CD4-positive, alpha-beta memory T cell (primary cell): ENCODE measurements at places on chromosomes 1 and 21. TPM values are rescaled to one million over a fixed set of nuclear protein-coding genes. Genes with fewer than 3 reads are reported as not detected.

DNA sequence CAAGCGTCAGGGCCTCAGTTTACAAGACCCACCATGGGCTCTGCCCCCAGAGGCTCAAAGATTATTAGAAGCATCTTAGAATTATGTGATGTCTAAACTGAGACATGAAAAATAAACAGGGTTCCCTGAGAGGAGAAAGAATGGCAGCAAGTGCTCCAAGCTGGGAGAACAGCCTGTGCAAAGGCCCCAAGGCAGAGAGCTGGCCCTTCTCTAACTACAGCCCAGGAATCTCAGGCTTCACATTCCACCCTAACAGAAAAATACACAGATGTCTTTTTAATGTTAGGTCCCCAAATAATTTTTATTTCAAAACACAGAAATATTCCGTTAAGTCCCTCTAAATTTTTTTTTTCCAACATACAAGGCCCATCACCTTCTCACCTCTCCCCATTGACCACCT is 21.7 kb downstream of the SSBP3 start:
- no peak for DNase-seq
- peaks cover 31% of the 10 kb centered on the region for H3K4me1 ChIP-seq
- no peaks in the 10 kb centered on the region for H3K27me3 ChIP-seq
- H3K27ac ChIP-seq = no peak overlapping the region
- H3K36me3 ChIP-seq = peaks cover 15% of the 10 kb centered on the region

GRCh38 chr1:38448893-38449292 is 402.3 kb upstream of the POU3F1 start:
- H3K4me3 ChIP-seq = no peak overlapping the region
- no peak overlapping the region for H3K27ac ChIP-seq
- no peaks in the 10 kb centered on the region for H3K36me3 ChIP-seq
- no peak for DNase-seq
- H3K4me1 ChIP-seq = no peaks in the 10 kb centered on the region

DNA sequence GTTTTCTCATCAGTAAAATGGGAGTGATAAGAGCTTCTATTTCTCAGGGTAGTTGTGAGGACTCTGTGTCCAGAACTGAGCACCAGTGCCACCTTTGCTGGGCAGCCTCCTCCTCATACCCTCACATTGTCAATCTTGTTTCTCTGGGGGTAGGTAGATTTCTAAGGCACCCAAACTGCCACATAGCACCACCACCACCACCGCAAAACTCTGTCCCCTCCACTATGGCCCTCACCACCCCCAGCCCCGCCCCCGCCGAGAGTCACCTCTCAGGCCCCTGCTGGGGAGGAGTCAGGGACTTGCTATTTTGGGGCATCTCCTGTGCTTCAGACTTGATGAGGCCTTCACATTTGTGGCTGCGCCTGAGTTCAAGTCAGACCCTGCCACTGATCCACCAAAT is 549.2 kb downstream of the PTPRU start:
- no peak for DNase-seq
- H3K4me3 ChIP-seq = no peak overlapping the region
- no peaks in the 10 kb centered on the region for H3K27me3 ChIP-seq

GRCh38 chr1:247494767-247495166 is 36.9 kb upstream of the OR2B11 start:
- no peak overlapping the region for H3K4me3 ChIP-seq
- H3K4me1 ChIP-seq = no peaks in the 10 kb centered on the region
- no peak overlapping the region for H3K27ac ChIP-seq
- H3K36me3 ChIP-seq = no peaks in the 10 kb centered on the region

DNA sequence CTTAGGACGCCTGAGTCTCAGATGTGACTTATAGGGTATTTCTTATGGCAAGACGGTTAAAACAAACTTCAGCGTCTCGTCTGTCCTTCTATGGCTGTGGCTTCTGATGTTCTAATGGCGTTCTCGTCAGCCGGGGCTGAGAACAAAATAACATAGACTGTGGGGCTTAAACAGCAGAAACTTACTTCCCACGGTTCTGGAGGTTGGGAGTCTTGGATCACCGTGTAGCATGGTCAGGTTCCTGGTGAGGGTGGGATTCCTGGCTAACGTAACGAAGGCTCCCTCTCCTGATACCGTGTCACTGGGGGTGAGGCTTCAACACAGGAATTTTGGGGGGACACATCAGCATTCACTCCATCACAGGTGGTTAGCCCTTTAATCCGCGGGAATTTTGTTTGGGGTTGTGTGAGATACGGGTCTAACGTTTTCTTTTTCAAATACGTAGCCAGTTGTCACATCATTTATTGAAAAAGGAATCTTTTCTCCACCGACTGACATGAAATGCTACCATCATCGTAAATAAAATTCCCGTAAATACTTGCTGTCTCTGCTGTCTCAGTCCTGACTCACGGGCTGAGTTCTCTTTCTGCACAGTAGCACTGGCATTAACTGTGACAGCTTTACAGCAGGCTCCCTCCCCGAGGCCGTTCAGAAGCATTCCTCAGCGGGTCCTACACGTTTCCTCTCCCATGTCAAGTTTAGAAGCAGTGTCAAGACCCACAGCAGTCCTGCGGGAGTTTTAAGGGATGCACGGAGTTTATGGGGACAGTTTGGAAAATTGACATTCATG is 8.1 kb upstream of the POFUT2 start:
- no peak for DNase-seq
- peaks cover 17% of the 10 kb centered on the region for H3K4me1 ChIP-seq
- H3K27ac ChIP-seq = no peak overlapping the region
- H3K4me3 ChIP-seq = no peak overlapping the region
- H3K27me3 ChIP-seq = no peaks in the 10 kb centered on the region
- H3K36me3 ChIP-seq = no peaks in the 10 kb centered on the region

- H3K4me1 ChIP-seq = peaks cover 88% of the 10 kb centered on the region
- H3K36me3 ChIP-seq = peaks cover 20% of the 10 kb centered on the region
- H3K4me3 ChIP-seq = no peak overlapping the region
Observed at GRCh38 chr1:22074803-22075202, 22.3 kb downstream of the CDC42 start.

- H3K27ac ChIP-seq = no peak overlapping the region
- no peak for DNase-seq
- H3K36me3 ChIP-seq = no peaks in the 10 kb centered on the region
- H3K4me1 ChIP-seq = no peaks in the 10 kb centered on the region
- H3K27me3 ChIP-seq = no peaks in the 10 kb centered on the region
Observed at GRCh38 chr1:10714337-10715114, 81.9 kb downstream of the CASZ1 start.

The SHISA4 gene
- 0.59 TPM for polyA plus RNA-seq

The HMGCS2 gene
- not detected for polyA plus RNA-seq
